Chondrocyte (in vitro differentiated cells): ENCODE measurements at places on chromosomes 6 and 20. TPM values are rescaled to one million over a fixed set of nuclear protein-coding genes. Genes with fewer than 3 reads are reported as not detected.

DNA sequence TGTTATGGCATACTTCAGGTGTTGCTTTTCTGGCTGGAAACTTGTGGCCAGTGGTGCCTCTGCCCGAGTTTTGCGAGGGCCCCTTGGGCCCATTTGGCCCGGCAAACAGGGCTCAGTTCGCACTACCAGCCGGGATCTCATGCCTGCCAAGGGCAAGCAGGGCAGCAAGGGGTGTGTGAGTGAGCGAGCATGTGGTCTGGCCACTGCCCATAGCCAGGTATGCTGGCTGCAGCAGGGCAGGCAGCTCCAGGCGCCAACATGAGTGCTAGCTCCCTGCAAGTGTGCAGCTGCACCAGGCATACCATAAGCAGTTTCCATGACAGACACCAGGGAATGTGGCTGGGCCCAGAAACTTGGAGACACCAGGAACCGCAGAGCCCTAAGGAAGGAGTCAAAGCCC lies 389.5 kb downstream of the NKAIN2 start:
- no peak for DNase-seq
- no peak overlapping the region for H3K4me3 ChIP-seq
- H3K27me3 ChIP-seq, result no peaks in the 10 kb centered on the region
- no peaks in the 10 kb centered on the region for H3K36me3 ChIP-seq
- no peak overlapping the region for H3K27ac ChIP-seq

SIRPA gene
- 16.2 to 25.6 TPM (median 24.9 TPM) in 3 replicates for total RNA-seq

ABHD16A gene
- 27.8 to 33.9 TPM (median 32.3 TPM) in 3 replicates for total RNA-seq

CGA gene
- 1.3 TPM in 1 of 3 replicates, not detected in the others for total RNA-seq
